ENCODE measurements at places on chromosomes 5 and 9. TPM values are rescaled to one million over a fixed set of nuclear protein-coding genes. Genes with fewer than 3 reads are reported as not detected.

Gene S100Z
- total RNA-seq = not detected

Gene ADAMTS19
- total RNA-seq = 36.3 TPM

Gene CNOT8
- 58.3 TPM for total RNA-seq

Gene TNPO1
- 545 TPM for total RNA-seq

Gene TLX3
- total RNA-seq = not detected

Gene SLCO6A1
- not detected for total RNA-seq

Gene MARCOL
- 8.3 TPM for total RNA-seq

Gene TLE1
- total RNA-seq = 32.9 TPM

Gene DIPK1B
- total RNA-seq = 1.00 TPM

Gene EIF4E1B
- total RNA-seq = not detected

Gene DMRT3
- not detected for total RNA-seq

Gene IGFBPL1
- not detected for total RNA-seq

Gene PDCD1LG2
- 2.6 TPM for total RNA-seq

Gene C5orf52
- not detected for total RNA-seq

Gene MFAP3
- 46.5 TPM for total RNA-seq

Gene SNCAIP
- total RNA-seq = 19.4 TPM

Gene RLN2
- not detected for total RNA-seq

Gene ANKRD55
- not detected for total RNA-seq

Gene WNT8A
- total RNA-seq = not detected

Gene CSF1R
- 0.46 TPM for total RNA-seq

Gene PCDHA4
- total RNA-seq = 0.14 TPM

Gene ZNF79
- total RNA-seq = 16.5 TPM

Gene SLC6A18
- total RNA-seq = not detected

Gene FOXD4L3
- not detected for total RNA-seq

Gene KLHL3
- 3.1 TPM for total RNA-seq

Gene CTXN3
- total RNA-seq = not detected

Gene BARHL1
- total RNA-seq = not detected

Gene STPG3
- not detected for total RNA-seq

Gene GABRA1
- total RNA-seq = not detected

Gene ORM2
- total RNA-seq = not detected

Gene TEX48
- total RNA-seq = not detected

Gene HAPLN1
- 0.55 TPM for total RNA-seq

Gene CNTNAP3
- total RNA-seq = 0.18 TPM

Gene LCN2
- total RNA-seq = not detected

Gene MSX2
- total RNA-seq = 1.1 TPM

Gene PDE6A
- total RNA-seq = not detected

Gene TAF1L
- total RNA-seq = not detected

Data from smooth muscle cell of bladder (primary cell).